ENCODE measurements at places on chromosomes 2 and 18.

DNA sequence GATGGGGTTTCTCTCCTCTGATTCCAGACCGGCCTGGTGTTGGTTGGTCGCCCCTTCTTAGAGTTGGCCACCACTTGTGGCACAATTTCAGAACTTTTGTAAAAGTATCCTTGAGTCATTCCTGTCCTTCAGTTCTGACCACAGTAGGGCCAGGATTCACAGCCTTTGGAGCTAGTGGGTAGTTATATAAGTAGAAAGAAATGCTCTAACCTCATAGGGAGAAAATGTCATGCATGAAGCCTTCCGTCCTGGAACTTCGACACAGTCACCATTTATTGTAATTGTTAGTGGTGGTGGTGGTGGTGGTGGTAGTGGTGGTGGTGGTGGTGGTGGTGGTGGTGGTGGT, 65.4 kb downstream of the EPAS1 start:
- H3K4me3 ChIP-seq, result no peak overlapping the region
- peak overlapping the region; percentile 37 for H3K27ac ChIP-seq
- DNase-seq, result no peak
- no peaks in the 10 kb centered on the region for H3K27me3 ChIP-seq
- H3K36me3 ChIP-seq, result peaks cover 17% of the 10 kb centered on the region
- H3K4me1 ChIP-seq, result peaks cover 53% of the 10 kb centered on the region

- DNase-seq, result no peak
- no peaks in the 10 kb centered on the region for H3K27me3 ChIP-seq
- no peaks in the 10 kb centered on the region for H3K36me3 ChIP-seq
- H3K27ac ChIP-seq, result no peak overlapping the region
- H3K4me1 ChIP-seq, result no peaks in the 10 kb centered on the region
- H3K4me3 ChIP-seq, result no peak overlapping the region
Observed at GRCh38 chr2:240963868-240964703, 34.3 kb upstream of the SNED1 start.

DNA sequence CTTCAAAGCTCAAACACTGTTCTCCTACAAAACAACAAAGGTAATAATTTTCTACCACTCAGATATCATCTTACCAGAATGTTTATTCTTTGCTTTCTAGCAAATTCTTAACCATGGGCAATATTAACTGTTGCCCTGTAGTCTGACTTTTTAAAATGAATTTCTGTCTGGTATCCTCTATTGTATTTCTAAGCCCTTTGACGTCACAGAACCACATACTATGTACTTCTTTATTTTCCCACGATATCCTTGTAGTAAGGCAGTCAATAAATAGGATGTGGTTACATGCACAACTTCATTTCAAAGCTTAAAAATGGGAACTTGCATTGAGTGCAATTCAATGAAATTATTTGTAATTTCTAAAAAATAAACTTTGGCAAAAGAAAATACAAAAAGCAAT, 58.7 kb downstream of the THADA start:
- no peak for DNase-seq
- H3K27ac ChIP-seq, result no peak overlapping the region
- H3K4me3 ChIP-seq, result no peak overlapping the region
- peaks cover 28% of the 10 kb centered on the region for H3K36me3 ChIP-seq
- peaks cover 16% of the 10 kb centered on the region for H3K4me1 ChIP-seq

- H3K4me3 ChIP-seq, result peak overlapping the region; percentile 78
- peak overlapping the region; percentile 72 for H3K27ac ChIP-seq
- peaks cover 17% of the 10 kb centered on the region for H3K36me3 ChIP-seq
- peak; percentile 28 for DNase-seq
- H3K4me1 ChIP-seq, result peaks cover 59% of the 10 kb centered on the region
Observed at GRCh38 chr2:161138429-161138828, 21.8 kb upstream of the TANK start.

GRCh38 chr2:206443735-206444527, 599 bp downstream of the ADAM23 start:
- peaks cover 10% of the 10 kb centered on the region for H3K4me1 ChIP-seq
- H3K4me3 ChIP-seq, result peak overlapping the region; percentile 65
- DNase-seq, result no peak
- H3K36me3 ChIP-seq, result no peaks in the 10 kb centered on the region

DNA sequence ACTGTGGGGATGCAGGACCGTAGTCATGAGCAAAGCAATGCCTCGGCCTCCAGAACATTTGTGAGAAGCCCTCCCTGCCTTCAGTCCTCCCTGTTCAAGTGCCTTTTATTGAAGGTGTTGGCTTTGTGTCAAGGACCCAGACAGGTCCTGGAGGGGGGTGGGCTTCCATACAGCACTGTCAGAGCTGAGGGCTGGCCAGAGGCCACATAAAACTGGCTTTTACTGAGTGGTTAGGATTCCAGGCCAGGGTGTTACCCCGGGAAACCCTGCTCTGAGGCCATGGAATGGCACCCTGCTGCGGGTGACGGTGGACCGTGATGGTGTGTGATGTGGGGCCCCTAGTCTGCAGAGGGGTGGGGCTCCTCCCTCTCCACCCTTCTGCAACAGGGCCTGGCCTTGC, 41.6 kb downstream of the TOGARAM2 start:
- peaks cover 20% of the 10 kb centered on the region for H3K36me3 ChIP-seq
- H3K4me1 ChIP-seq, result peaks cover 21% of the 10 kb centered on the region
- no peaks in the 10 kb centered on the region for H3K27me3 ChIP-seq
- no peak for DNase-seq

DNA sequence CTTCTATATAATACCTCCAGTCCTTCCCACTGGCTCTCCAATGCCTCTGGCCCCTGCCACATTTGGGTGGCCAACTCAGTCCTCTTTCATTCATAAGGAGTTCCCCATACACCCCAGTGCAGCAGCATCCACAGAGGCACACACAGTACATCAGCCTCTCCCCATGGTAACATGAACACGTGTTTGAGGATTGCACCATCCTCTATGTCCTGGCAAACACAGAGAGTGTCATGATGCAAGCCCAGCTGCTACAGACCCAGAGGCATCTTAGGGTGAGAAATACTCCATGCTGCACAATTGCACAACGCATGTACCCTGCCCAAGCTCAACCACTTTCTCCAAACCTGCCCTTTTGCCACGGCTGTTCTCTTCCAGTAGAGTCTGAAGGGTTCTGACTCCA, 11.5 kb downstream of the IGFBP5 start:
- no peak for DNase-seq
- H3K4me1 ChIP-seq, result peaks cover 11% of the 10 kb centered on the region

DNA sequence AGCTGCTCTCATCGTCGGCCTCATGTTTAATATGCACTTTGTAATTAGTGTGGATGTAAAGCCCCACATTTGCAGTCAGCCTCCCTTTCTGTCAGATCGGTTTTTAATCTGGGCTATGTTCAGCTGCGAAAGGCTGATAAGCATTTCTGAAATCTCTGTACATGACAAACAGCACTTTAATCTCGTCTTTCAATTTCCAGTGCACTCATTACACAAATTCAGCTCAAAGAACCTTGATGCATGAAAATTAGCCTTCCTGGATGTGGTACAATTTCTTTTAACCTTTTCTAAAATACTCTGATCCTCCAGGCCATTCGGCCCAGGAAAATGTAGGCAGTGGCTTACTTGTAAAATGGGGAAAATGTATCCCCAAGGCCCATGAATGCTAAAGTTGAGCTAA, 265.1 kb downstream of the RND3 start:
- H3K27me3 ChIP-seq, result no peaks in the 10 kb centered on the region
- H3K36me3 ChIP-seq, result no peaks in the 10 kb centered on the region
- H3K4me1 ChIP-seq, result no peaks in the 10 kb centered on the region
- H3K4me3 ChIP-seq, result no peak overlapping the region

- no peak overlapping the region for H3K27ac ChIP-seq
- H3K36me3 ChIP-seq, result peaks cover 58% of the 10 kb centered on the region
- no peaks in the 10 kb centered on the region for H3K27me3 ChIP-seq
Observed at GRCh38 chr2:61376211-61376610, 94.7 kb downstream of the USP34 start.

- H3K36me3 ChIP-seq, result no peaks in the 10 kb centered on the region
- no peaks in the 10 kb centered on the region for H3K4me1 ChIP-seq
- H3K27ac ChIP-seq, result no peak overlapping the region
- H3K27me3 ChIP-seq, result peaks cover 4% of the 10 kb centered on the region
- H3K4me3 ChIP-seq, result no peak overlapping the region
Observed at GRCh38 chr2:62556086-62556485, 50.1 kb upstream of the TMEM17 start.

GRCh38 chr18:47724186-47724975, 206.1 kb downstream of the SMAD2 start:
- no peak overlapping the region for H3K4me3 ChIP-seq
- no peaks in the 10 kb centered on the region for H3K4me1 ChIP-seq
- H3K27me3 ChIP-seq, result no peaks in the 10 kb centered on the region
- no peak for DNase-seq
- no peak overlapping the region for H3K27ac ChIP-seq
- H3K36me3 ChIP-seq, result no peaks in the 10 kb centered on the region

- H3K27ac ChIP-seq, result peak within 1 kb of the TSS; percentile 93
- H3K27me3 ChIP-seq, result no peaks in the 10 kb centered on the region
- peaks cover 4% of the 10 kb centered on the region for H3K36me3 ChIP-seq
- peaks cover 41% of the 10 kb centered on the region for H3K4me1 ChIP-seq
- peak; percentile 96 for DNase-seq
- peak within 1 kb of the TSS; percentile 83 for H3K4me3 ChIP-seq
Observed at GRCh38 chr2:128090945-128091725, at the start of gene UGGT1. Gene UGGT1, plus strand, starts transcription at chr2:128091200. Its CDS starts 158 bp downstream, at chr2:128091358.

- H3K27ac ChIP-seq, result no peak overlapping the region
- no peaks in the 10 kb centered on the region for H3K4me1 ChIP-seq
- H3K4me3 ChIP-seq, result no peak overlapping the region
- no peaks in the 10 kb centered on the region for H3K36me3 ChIP-seq
- no peak for DNase-seq
Observed at GRCh38 chr2:137369106-137369505, 595.2 kb upstream of the HNMT start.

DNA sequence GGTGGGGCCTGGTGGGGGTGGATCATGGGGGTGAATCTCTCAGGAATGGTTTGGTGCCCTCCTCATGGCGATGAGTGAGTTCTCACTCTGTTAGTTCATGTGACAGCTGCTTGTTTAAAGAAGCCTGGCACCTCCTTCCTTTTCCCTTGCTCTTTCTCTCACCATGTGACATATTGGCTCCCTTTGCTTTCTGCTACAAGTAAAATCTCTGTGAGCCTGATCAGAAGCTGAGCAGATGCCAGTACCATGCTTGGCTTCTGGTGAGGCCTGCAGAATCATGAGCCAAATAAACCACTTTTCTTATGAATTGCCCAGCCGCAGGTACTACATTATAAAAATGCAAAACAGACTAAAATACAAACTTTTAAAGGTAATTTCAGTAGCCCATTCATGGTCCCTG, 73.4 kb upstream of the TEX51 start:
- peaks cover 6% of the 10 kb centered on the region for H3K27me3 ChIP-seq
- H3K4me3 ChIP-seq, result no peak overlapping the region
- no peak overlapping the region for H3K27ac ChIP-seq
- no peaks in the 10 kb centered on the region for H3K4me1 ChIP-seq
- H3K36me3 ChIP-seq, result no peaks in the 10 kb centered on the region

DNA sequence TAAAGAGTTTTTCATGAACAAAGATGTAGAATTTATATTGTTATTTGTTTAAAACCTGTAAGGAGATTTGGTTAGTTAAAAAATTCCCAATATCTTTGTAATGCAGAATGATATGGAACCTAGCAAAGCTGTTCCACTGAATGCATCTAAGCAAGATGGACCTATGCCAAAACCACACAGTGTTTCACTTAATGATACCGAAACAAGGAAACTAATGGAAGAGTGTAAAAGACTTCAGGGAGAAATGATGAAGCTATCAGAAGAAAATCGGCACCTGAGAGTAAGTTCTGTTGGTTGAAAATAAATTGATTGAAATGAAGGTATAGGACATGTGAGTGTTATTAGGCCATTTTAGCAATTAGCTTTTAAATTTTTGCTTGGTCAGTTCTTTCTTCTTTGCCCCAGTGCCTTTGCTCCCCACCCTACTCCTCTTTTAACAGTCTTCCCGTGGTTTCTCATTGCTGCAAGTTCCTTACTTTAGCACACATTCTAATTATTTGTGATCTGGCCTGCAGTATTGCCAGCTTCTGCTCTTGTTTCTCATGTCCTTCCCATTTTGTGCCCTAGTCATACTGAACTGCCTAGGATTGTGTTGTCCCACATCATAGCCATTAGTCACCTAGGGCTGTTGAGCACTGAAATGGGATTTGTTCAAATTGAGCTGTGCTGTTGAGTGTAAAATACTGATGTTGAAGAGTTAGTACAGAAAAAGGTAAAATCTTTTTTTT, 36.6 kb downstream of the VAPA start:
- no peaks in the 10 kb centered on the region for H3K27me3 ChIP-seq
- H3K27ac ChIP-seq, result no peak overlapping the region
- H3K4me1 ChIP-seq, result no peaks in the 10 kb centered on the region
- no peak overlapping the region for H3K4me3 ChIP-seq
- no peak for DNase-seq
